ENCODE measurements at places on chromosomes 2 and 18.

- no peak for DNase-seq
These were observed 20.9 kb downstream of the TSN start for GRCh38 chr2:121776361-121776760.

DNA sequence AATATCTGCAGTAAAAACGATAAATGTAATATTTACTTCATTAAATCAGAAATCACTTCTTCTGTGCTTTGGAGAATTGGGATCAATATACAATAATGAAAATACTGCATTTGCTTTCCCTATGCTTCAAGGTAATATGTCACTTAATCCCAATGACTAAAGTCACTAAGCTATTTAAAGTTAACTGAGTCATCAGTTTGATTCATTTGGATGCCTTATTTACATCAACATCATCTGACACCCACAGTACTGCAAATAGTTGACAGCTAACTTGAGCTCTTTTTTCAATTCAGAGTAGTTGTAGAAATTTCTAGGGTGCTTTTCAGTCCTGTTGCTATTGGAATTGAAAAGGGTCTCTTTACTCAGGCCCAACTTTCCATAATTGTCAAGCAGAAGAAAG lies 776.9 kb upstream of the FSHR start:
- DNase-seq, result no peak

GRCh38 chr2:161971551-161971950 lies 102.5 kb downstream of the DPP4 start:
- no peak for DNase-seq

DNA sequence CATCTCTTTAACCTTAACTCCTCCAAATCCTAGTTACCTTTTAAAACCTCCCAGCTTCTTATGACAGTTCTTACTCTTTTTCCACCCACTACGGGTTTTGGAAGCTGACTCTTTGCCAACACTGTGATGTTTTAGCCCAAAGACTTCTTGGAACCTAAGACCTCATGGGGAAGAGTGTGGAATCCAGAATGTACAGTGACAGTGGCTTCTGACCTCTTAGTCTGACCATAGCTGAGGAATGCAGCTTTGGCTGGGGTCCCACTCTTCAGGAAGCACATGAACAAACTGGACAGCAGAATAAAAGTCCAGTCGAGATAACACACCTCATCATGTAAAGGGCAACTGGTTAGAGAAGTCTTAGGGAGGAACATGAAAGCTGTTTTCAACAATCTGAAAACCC lies 161.1 kb upstream of the PKDCC start:
- no peak for DNase-seq

GRCh38 chr2:174977364-174977763 lies 27.8 kb downstream of the CHN1 start:
- DNase-seq, result no peak

GRCh38 chr18:8709248-8710059 lies 4.1 kb downstream of the MTCL1 start:
- DNase-seq, result no peak

DNA sequence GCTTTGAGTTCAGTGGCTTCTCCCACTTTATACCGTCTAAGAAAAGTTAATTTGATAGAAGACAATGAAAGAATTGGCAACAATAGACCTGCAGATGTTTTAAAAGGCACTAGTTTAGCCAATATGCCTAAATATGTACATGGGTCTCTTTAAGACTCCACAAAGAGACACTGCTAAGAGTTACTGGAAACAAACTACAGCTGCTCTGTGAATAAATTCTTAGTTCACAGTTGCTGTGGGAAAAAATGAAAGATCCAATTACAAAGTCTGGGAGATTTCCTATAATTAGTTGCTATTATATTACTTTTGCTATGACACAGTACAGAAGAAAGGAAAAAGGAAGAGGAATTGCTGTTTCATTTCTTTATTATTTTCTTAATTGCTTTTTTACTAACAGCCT lies 34.3 kb downstream of the SCN9A start:
- no peak for DNase-seq

Data from lung microvascular endothelial cell (primary cell).